ENCODE measurements at places on chromosomes 5 and 9.
A peak's percentile ranks its signal among the peaks of the same experiment; 100 is the strongest.

DNA sequence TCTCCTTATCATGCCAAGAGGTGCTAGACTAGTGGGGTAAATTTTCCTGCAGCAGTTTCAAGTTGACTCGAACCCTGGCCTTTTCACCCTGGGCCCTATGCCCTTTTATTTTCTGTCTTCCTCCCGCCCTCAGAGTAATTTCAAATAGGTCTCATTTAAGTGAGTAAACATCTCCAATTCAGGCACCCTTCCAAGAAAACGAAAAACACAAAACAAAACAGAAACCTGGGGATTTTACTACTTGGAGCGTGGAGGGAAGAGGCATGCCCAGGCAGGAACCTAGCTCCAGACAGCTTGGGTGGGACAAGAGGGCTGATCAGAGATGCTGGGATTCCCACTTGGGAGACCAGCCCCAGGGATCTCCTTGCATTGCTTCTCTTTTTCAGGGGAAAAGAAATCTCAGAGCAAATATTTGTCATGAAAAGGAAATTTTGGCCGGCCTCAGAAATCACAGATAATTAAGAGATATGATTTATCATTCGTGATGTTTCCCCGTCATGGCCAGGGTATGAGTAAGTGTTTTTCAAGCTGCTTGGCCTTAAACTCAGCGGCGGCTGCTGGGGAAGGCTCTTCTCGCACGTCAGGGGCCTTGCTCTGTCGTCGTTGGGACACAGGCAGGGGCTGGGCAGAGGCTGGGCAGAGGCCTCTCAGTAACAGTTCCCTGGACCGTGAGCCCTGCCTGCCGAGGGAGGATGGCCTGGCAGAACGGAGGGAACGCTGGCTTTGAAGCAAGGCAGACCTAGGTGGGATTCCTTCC lies 248.6 kb upstream of the KLF4 start:
- no peak for DNase-seq

- DNase-seq: no peak
Observed at GRCh38 chr5:43156388-43156787, 35.6 kb upstream of the NIM1K start.

DNA sequence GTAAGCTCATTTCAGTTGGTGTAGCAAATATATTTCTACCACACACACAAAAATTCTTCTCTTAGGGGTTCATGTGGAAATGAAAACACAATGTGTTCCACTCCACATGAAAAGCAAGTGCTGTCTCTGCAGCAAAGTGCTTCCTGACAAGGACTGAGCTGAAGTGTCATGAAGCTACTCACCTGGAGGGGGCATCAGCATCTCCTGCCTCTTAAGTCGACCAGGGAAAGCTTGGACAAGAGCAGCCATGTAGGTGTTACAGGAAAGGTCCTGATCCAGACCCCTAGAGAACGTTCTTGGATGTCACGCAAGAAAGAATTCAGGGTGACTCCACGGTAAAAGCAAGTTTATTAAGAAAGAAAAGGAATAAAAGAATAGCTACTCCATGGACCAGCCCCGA lies 62.8 kb downstream of the SV2C start:
- peak; percentile 6 for DNase-seq

DNA sequence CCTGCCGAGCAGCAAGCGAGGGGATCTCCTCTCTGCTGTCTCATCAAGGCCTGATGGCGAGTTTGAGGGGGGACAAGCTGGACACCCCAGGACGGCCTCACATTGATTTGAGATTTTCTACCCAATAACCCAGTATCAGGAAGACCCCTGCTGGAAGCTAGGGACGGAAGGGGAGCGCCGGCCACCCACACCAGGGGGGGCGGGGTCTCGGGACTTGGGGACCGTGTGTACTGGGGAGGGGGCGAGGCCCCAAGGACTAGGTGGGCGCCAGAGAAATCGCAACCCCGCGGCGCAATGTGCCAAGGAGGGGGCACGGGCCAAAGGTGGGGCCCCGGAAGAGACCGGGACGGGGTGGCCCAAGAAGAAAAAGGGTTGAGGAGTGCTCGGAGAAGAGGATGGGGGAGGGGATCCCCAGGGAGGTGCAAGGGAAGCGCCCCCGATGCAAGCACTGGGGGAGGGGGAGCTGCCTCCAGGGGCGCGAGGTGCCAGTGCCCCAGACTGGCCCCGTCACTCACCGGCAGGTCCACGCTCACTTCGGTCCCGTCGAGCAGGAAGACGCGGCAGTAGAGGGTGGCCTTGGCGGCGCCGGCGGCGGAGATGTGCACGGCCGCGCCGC lies 1.1 kb downstream of the EPB41L4B start:
- DNase-seq: no peak

All from SW 1271 (cell line).